Right lung (tissue), 10 donors: ENCODE measurements at places on chromosomes 1 and 21.

DNA sequence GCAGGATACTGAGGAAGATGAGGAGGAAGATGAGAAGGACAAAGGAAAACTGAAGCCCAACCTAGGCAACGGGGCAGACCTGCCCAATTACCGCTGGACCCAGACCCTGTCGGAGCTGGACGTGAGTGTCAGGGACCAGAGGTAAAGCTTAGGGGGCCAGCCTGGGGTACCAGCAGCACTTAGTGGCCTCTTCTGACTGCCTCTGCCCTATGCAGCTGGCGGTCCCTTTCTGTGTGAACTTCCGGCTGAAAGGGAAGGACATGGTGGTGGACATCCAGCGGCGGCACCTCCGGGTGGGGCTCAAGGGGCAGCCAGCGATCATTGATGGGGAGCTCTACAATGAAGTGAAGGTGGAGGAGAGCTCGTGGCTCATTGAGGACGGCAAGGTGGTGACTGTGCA, 17.6 kb downstream of the KDF1 start:
- DNase-seq: no peak

DNA sequence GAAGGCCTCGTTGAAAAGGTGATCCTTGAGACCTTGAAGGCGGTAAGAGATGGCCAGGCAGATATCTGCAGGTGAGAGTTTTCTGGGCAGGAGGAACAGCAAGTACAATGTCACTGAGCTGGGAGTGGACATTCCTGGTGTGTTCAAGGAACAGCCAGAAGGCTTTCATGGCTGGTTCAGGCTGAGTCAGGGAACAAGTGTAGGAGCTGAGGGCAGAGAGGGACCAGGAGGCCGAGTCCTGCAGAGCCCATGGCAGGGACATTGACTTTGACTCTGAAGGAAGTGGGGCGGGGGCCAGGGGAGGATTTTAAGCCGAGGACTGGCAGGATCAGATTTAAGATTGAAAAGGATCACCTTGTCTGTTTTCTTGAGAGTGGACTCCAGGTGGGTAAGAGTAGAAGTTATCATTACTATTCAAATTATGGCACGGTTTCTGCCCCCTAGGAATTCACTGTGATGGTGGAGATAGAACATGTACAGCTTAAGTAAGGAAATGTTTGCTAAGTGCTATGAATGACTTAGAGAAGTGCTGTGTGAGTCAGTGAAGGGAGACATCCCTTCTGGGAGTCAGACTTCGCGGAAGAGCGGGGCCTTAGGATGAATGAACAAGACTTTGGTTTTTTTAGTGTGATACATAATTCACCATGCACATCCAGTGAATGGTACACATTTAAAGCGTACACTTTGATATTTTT, 202.3 kb downstream of the KIF26B start:
- DNase-seq: no peak

- no peak for DNase-seq
Observed at GRCh38 chr21:43771199-43771675, 4.9 kb downstream of the CSTB start.

DNA sequence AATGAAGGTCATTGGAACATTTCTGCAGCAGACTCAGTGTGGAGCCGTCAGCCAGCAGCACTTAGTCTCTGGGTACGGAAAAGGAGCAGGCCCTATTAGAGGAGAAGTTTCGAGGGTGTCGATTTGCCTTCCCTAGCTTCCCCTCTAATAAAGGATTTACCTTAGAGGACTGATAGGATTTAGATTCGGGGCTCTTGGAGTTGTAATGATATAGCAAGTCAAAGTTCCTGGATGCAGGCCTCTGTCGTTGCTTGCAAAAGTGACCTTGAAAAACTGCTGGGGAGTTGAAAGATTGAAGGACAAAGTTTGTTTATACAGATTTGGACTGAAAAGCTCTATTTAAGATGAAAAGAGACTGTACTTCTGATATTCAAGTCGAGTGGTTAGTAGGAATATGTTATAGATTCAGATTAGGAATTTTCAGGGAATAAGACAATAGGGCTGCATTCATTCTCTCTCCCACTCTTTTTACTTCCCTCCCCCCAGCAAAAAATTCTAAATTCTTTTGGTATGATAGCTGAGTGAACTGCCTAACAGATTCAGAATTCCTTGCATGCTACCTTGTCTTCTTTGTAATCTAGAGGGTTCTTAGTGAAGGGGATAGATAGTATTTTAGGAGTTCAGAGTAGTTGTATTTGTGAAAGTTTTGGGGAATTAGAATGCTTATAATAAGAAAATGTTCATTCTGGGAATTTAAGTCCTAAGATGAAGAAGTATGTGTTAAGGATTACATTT, 19.2 kb downstream of the NFYC start:
- DNase-seq: no peak

DNA sequence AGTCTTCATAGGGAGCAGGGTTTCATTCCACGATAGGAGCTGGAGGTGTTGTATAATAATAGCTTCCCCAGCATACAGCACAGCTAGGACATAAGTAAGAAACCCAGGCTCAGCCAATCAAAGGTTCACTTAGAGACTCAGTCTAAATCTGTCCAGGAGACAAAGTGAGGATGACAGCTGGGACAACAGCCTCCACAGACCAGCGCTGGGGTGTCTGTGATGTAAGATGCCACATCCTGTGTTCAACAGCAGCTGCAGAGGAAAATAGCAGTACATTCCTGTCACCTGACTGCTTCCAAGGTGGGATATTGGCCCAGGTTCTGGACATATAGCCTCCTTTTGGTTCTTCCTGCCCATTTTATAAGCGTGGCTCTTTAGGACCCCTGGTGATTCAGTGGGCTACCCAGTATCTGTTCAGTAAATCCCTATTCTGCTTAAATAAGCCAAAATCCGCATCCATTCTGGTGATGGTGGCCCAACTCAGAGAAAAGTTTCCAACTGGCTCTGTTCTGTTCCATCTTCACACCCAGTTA, 176.8 kb upstream of the SYT6 start:
- no peak for DNase-seq

DNA sequence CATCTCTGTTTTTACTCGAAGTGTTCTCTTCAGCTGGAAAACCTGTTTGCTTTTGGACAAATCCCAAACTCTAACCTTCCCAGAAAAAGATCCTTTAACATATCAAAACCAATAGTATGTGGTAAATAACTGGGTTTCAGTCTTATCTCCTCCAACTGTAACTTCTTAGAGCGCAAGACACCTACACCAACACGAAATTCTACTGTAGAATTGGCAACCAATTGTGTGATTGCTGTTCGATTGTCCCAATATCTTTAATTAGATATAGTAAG, 5.8 kb upstream of the MPZL1 start:
- DNase-seq: no peak

- DNase-seq: no peak
Observed at GRCh38 chr1:9235096-9235459, 504 bp downstream of the H6PD start.

GRCh38 chr21:41497008-41497407, 10.9 kb downstream of the TMPRSS2 start:
- DNase-seq: no peak

- DNase-seq: no peak
Observed at GRCh38 chr1:227774821-227775661, 39.8 kb downstream of the SNAP47 start.

DNA sequence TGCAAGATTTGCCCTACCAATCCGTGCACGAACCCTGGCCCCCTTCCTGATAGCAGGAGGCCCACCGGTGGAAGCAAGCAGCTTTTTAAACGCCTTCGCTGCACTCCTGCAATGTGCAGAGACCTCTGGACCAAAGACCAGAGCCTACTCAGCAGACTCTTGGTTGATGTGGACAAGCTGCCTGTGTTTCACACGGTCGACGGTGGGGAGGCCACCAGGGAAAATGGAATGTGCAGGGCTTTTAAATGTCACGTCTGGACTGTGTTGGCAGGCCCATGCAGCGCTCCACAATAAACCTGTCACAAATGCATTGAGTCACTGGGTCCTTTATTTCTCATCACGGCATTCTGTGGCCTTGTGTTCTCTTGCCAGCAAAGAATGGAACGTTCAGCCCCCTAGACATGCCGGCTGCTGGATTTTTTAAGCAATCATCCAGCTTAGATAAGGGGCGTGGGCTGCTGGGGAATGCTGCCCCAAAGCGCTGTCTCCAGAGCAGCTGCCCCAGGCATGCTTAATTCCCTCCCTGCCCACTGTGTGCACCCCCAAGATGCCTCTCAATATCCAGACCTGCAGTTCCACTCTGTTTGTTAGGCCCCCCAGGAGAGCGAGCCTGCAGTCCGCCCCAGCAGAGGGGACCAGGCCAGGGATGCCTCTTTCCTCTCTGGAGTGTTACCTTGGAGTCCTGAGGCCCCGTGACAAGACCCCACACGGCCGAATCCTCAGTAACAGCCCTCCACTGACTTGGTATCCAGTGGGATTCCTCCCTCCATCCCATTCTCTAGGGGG, 71.3 kb downstream of the ATP5PO start:
- DNase-seq: peak; percentile 38

GRCh38 chr1:212762234-212762633, 29.3 kb downstream of the NSL1 start:
- no peak for DNase-seq

DNA sequence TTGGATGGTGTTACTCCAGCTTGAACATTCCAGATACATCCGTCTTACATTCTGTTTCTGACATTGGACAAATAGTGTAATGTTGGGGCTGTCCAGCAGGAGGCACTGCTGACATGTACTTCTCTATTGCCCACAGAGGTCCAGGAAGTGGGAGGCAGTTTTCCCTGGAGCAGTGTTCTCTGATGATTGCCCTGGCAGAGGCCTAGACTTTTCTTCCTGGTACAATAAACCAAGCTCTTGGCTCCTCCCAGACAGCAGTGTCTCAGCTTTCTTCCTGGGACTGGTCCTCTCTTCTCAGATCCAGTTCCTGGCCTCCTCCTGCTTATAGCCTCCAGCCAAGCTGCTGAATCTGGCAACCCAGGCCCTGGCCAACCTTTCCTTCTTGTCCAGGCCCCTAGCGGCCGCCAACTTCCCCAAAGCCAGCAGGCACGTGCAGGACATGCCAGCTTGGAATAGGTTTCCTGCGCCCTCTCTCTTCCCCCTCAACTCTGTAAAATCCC, 14.9 kb upstream of the IFNLR1 start:
- DNase-seq: peak; percentile 79

DNA sequence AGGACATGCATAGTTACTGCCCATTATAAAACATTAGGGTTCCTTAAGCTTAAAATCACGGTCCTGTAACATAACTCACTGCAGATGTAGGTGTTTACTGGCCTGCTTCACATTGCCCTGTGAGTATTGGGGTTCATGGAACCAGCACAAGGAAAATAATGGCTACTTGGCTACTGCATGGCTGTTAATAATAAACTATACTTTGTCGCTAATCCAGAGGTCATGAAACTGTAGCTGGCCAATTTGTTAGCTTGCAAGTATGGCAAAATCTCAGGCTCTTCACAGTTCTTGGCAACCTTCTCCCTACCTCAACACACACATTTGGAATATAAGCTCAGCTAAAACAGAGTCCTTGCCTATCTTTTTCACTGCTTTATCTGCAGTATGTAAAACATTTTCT, 274.0 kb upstream of the NR5A2 start:
- DNase-seq: no peak

DNA sequence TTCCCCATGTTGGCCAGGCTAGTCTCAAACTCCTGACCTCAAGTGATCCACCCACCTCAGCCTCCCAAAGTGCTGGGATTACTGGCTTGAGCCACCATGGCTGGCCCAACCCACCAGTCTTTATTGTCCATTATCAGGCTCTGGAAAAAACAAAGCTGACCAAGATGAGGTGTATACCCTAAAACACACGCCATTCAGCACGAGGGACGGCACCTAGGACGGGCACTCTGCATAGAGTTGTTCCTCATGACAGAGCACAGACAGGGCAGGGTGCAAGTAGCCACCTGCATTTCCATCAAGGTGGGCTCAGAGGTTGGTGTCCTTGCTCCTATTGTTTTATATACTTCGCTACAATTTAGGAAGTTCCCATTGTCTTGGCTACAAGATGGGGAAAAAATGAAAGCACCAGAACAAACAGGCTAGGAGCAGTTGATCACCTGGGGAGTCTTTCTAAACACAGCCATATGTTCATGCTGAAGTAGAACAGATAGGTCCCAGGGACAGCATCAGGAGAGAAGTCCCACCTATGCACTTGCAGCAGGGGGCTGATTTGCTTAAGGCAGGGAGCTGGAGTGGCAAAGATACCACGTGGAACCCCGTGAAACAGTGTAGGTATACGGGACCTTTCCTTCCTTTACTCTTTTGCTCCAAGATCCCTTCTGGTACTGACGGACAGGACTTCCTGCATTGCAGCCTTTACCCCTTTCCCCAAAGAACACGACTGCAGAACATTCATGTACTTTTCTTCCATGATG, 4.5 kb downstream of the KRTCAP2 start:
- DNase-seq: no peak

- DNase-seq: no peak
Observed at GRCh38 chr1:87834151-87834550, 505.5 kb downstream of the LMO4 start.

DNA sequence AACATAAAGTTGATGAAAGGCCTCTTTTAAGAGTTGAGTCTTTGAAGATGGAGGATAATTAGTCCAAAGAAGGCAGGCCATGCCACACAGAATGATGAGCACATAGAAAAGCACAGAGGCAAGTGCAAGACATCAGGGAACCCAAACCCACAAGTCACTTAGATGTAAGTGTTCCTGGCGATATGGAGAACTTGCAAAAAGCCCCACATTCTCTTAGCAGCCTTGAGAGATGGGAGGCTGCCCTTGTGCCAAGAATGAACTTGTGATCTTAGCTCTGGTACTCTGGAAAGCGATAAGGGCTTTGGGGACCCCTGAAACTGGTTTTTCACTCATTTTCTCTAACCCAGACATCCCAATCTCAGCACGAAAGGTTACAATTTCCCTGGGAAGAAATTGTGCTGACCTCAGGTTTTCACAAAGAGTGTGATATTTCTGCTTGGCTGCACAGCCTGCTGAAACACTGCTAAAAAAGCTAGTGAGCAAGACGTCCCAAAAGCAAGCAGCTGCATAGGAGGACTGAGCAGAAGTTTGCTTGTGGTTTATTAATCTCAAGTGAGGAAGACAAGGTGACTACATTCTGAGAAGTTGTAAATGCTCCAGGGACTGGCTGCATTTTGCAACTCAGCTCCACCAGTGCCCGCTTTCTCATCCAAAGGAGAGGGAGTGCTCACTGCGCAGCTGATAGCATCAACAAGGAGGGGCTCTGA, 496.9 kb upstream of the CAMK1G start:
- no peak for DNase-seq

GRCh38 chr1:206001476-206001888, 1.7 kb downstream of the RAB7B start:
- no peak for DNase-seq

- DNase-seq: no peak
Observed at GRCh38 chr1:165841582-165842017, 14.2 kb downstream of the UCK2 start.
